Vagina (tissue), 2 donors: ENCODE measurements at places on chromosomes 16 and 17.

GRCh38 chr16:10490141-10490540 lies 90.3 kb downstream of the EMP2 start:
- no peak for DNase-seq

DNA sequence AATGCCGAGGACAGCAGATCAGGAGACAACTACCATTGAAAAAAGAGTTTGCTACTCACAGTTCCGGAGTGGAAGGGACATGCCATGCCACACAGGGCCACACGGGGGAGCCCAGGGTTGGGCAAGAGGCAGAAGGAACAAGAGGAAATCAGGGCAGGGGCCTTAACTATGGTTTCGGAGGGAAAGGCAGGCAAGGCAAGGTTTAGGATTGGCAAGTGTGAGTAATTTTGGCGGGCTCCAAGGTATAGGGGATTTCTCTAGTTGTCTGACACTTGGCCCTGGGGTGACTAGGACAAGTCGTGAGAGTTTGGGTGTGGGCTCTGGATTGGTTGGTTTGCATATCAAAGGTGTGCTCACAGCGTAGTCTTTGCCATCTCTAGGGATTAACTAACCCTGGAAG lies 27.0 kb upstream of the NTN1 start:
- DNase-seq: no peak

- no peak for DNase-seq
Measured at GRCh38 chr17:54891176-54891821, 9.4 kb upstream of the TOM1L1 start.

- DNase-seq: no peak
Measured at GRCh38 chr17:13671771-13672170, 70.0 kb upstream of the HS3ST3A1 start.

DNA sequence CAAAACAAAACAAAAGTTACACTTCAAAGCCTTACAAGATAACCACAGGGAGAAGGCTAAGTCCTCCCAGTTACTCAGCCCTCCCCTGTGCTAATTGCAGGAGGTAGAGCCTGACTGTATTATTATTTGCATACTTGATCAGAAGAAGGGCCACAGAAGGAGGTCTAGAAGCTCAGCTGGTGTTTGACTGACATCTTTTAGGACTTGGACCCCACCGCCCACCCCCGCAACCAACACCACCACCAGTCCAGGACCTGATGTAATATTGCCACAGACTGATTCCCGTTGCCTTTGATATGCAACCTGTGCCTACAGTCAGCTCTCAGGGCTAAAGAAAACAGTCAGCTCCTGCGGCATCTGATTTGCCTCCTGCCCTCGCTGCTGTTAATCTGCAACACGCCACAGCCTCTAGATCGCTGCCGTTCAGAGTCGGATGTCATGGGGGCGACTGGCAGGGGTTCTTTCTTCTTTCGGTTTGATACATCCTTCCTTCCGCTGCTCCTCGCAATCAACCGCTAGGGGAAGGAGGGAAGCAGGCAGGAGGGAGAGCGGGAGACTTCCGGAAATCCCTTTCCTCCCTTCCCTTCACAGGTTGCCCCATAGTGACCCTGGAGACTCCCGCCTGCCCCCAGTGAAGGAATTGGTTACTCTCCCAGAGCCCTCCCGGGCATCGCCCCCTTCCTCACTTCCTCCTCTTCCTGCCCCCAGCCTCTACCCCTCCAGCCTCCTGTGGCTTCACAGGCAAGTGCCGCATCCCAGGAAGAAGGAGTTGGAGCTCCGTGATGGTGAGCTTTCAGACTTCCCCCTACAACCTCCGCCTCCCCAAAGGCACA lies 90.5 kb upstream of the SOX9 start:
- no peak for DNase-seq

- DNase-seq: no peak
Measured at GRCh38 chr16:15607700-15608396, 35.1 kb downstream of the MARF1 start.

GRCh38 chr16:66572356-66572755 lies 6.1 kb downstream of the CMTM1 start:
- no peak for DNase-seq

- no peak for DNase-seq
Measured at GRCh38 chr16:85142771-85143211, 30.5 kb upstream of the CIBAR2 start.

- DNase-seq: no peak
Measured at GRCh38 chr17:41537614-41537954, 9.5 kb upstream of the KRT19 start.

DNA sequence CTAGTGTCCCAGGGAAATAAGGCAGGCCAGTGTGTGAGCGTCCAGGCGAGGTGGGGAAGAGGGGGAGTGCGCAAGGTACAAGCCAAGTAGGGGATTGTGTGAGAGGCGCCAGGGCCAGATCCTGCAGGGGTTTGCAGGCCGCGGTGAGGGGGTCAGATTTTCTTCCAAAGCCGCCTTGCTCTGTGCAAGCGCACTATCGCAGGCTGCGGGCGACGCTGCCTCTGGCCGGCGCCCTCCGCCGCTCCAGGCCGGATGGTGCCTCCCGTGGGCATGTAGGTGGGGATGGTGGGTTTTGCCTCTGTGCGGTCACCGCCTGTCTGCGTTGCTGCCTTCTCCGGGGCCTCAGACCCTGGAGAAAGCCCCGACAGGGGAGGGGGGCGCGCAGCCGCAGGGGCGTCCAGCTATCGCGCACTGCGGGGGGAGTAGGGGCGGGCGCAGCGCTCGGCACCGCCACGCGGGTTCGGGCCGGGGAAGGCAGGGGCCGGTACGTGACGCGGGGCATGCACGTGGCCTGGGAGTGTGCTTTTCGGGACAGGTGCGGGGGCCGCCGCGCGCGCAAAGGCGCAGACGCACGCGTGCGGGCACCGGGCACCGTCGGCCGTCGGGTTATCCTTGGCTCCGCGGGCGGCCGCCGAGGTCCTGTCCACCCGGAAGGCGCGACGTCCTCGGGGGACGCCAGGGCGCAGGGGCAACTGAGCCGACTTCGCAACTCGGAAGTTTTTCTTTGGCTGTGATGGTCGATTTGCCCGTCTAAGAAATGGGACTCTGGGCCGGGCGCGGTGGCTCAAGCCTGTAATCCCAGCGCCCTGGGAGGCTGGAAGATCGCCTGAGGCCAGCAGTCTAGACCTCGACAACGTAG lies 1.1 kb upstream of the HAPSTR1 start:
- peak; percentile 92 for DNase-seq

DNA sequence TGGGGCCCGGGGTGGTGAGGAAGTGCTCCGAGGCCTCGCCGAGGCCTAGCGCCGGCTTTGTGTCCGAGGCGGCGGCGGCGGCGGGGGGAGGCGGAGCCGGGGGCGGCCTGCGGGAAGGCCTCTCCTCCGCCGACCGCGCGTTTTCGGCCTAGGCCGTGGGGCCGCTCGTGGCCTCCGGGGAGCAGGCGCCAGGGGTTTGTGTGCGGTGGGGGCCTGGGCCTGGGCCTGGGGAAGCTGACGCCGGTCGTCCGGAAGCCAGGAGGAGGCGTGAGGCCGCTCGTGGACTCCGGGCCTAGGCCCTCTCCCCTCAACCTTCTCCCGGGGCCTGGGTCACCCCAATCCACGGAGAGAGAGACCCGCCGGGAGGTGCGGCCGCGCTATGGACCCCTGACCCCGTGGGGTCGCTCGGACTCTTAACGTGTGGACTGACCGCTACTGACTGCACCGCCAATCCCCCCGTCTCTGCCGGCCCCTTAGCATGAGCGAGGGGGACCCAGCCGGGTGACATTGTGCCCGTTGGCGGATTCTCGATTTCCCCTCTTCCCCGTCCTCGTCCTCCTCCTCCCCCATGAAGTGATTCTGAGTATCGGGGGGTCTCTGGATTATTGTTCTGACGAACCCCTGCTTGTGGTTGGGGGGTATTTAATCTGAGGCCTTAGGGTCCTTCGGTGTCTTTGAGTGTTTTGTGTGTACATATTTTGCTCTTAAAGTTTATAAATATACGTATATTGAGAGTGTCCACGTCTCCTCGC lies 660 bp downstream of the RBBP6 start:
- no peak for DNase-seq

- no peak for DNase-seq
Measured at GRCh38 chr17:76752006-76752405, 14.1 kb downstream of the MFSD11 start.

DNA sequence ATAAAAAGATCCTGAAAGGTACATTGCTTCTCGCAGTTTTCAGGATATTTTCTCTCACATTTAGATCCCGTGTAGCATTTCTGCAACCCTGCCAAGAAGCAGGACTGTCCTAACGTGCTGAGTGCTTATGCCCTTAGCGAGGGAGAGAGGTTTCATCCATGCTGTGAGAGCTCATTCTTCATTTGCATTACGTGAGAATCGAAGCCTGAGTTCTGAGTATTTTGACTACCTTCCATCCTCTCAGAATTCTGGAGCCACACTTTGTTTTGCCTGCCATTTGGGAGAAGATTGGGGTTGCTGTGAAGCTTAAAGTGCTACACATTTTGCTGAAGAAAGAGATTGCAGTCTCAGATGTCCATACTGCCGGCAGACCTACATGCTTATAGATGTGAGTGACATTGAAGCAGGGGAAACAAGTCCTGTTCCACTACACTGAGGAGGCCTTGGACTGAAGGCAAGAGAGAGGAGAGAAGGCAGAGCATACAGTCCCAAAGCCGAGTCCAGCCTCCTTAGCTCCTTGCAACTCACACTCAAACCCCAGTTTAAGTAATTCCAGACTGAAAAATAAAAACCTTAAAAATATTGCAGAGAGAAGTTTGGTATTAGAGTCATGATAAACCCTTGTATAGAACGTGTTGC lies 183.0 kb downstream of the PRKCA start:
- no peak for DNase-seq

DNA sequence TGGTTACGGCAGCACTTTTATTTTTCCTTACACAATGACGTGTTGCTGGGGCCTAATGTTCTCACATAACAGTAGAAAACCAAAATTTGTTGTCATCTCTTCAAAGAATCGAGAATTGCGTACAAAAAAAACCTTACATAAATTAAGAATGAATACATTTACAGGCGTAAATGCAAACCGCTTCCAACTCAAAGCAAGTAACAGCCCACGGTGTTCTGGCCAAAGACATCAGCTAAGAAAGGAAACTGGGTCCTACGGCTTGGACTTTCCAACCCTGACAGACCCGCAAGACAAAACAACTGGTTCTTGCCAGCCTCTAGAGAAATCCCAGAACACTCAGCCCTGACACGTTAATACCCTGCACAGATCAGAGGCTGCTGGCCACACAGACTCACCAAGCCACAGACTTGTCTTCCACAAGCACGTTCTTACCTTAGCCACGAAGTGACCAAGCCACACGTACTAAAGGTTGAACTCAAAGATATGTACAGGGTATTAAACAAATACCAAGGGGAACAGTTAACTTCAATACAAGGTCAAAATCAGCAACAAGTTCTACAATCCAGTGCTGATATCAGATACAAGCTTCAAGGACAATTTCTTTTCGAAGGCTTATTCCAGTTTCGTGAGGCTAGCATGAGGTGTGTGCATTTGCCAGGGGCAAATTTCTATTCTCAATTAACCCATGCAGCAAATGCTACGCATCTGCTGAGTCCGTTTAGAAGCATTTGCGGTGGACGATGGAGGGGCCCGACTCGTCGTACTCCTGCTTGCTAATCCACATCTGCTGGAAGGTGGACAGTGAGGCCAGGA lies 2.4 kb downstream of the ACTG1 start:
- DNase-seq: no peak

GRCh38 chr16:65657556-65657955 lies 535.7 kb upstream of the CDH11 start:
- DNase-seq: no peak

- no peak for DNase-seq
Measured at GRCh38 chr17:4948931-4949320, 596 bp upstream of the PFN1 start.

- no peak for DNase-seq
Measured at GRCh38 chr17:5097101-5097834, 14.4 kb downstream of the ZNF232 start.

DNA sequence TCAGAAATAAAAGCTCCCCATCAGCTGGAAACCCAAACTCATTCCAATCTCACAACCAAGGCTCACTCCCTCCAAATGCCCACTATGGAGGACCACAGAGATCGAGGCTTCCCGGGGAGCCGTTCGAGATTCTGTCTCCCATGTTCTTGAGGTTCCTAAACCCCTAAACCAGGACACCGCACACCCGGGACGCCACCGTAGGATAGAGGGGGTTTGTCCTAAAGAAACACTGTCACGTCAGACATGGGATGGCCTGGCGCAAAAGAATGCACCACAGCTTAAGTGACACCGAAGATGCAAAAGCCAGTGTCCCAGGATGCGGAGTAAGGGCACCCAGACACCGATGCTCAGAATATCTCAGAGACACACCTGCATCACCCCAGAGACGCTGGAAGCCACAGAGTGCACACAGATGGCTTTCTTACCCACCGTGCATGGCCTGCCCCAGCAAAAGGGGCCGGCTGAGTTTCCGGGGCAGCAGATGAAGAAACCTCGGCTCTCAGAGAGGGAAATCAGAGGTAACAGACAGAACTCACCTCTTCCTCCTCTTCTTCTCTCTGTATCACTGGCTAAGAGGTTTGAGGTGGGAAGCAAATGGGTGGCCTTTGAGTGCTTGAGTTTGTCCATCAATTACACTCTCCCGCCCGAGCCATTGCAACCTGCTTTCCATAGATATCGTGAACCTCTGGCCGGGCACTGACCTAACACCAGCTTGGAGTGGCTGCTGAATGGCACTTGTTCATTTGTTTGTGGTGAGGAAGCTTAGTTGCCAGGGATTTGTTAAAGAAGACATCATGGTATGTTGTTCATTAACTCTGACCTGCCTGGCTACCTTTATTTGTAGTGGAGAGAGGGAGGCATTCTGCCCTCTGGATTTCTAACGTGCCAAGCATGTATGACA lies 65.1 kb upstream of the TNRC6C start:
- DNase-seq: no peak

- no peak for DNase-seq
Measured at GRCh38 chr17:39787041-39787440, 49.3 kb downstream of the GRB7 start.

DNA sequence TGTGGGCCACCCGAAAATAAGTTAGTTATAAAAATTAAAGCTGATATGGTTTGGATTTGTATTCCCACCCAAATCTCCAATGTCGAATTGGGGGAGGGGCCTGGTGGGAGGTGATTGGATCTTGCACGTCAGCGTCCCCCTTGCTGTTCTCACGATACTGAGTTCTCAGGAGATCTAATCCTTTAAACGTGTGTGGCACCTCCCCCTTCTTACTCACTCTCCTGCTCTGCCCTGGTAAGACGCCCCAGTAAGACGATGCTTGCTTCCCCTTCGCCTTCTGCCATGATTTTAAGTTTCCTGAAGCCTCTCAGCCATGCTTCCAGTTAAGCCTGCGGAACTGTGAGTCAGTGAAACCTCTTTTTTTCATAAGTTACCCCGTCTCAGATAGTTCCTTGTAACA lies 35.4 kb downstream of the SYCE1L start:
- no peak for DNase-seq

- no peak for DNase-seq
Measured at GRCh38 chr17:73030501-73030921, 62.0 kb downstream of the SLC39A11 start.

DNA sequence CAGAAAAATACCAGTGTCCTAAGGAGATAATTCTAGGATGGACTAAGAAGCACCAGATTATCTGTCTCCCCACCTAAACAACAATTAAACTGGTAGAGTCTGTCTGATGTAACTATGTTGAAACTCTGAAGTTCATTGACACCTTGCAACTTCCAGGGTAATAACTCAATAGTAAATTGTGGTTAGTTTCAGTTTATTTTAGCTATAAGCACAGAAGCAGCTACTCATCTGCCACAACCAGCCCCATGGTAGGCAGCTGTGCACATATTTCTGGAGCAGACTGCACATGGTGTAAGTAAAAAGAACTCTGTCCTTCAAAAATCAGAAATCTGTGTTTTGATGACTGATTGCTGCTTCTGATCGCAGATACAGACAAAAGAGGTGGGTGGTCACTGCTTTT lies 852.1 kb downstream of the CDH11 start:
- DNase-seq: no peak

- DNase-seq: no peak
Measured at GRCh38 chr17:58421711-58422110, 4.4 kb upstream of the RNF43 start.
